WTC11 (cell line): ENCODE measurements at places on chromosomes 2 and 18. TPM values are rescaled to one million over a fixed set of nuclear protein-coding genes. Genes with fewer than 3 reads are reported as not detected.

IL1RN gene
- total RNA-seq, result not detected in 3 replicates

ARHGAP25 gene
- total RNA-seq, result 2.6 to 3.4 TPM (median 2.9 TPM) in 3 replicates

ADRA2B gene
- 4.7 to 6.3 TPM (median 5.8 TPM) in 3 replicates for total RNA-seq

NEU2 gene
- total RNA-seq, result not detected in 3 replicates

OR6B2 gene
- not detected in 3 replicates for total RNA-seq

ERFE gene
- 4.5 to 6.3 TPM (median 6.0 TPM) in 3 replicates for total RNA-seq

SNORC gene
- 2.8 to 3.4 TPM (median 3.4 TPM) in 3 replicates for total RNA-seq

GRCh38 chr2:197198890-197199289 is 111.7 kb downstream of the ANKRD44 start:
- DNase-seq, result no peak
- H3K27ac ChIP-seq, result no peak overlapping the region
- 0 out of 2 replicates have a peak, but pooled peaks cover 7% of the 10 kb centered on the region for H3K4me1 ChIP-seq
- no peak overlapping the region for H3K4me3 ChIP-seq
- no peaks in the 10 kb centered on the region for H3K36me3 ChIP-seq

GRCh38 chr2:226118471-226119429 is 680.9 kb downstream of the IRS1 start:
- no peaks in the 10 kb centered on the region; the same call in 1 of the 2 replicates for H3K27me3 ChIP-seq
- H3K27ac ChIP-seq, result no peak overlapping the region; the same call in 1 of the 2 replicates
- H3K4me3 ChIP-seq, result no peak overlapping the region
- peaks cover 51% of the 10 kb centered on the region for H3K4me1 ChIP-seq

DNA sequence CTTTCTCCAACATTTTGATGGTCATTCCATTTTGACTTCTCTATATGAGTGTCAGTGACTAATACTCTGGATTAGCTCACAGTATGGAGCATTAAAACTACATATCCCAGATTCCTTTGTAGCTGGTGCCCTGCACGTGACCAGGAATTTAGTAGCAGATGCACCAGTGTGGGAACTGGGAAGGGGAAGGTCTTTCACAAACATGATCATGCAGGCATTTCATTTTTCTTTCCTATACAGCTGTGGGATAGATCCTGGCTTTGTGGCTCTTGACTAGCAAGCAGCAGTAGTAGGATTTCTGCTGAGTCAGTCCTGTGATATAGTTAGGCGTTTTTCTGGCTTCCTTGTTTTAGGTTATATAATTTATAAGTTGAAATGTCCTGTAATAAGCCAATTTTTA is 971.0 kb upstream of the CDH2 start:
- H3K36me3 ChIP-seq, result no peaks in the 10 kb centered on the region
- H3K4me1 ChIP-seq, result peaks cover 12% of the 10 kb centered on the region
- H3K4me3 ChIP-seq, result no peak overlapping the region

DNA sequence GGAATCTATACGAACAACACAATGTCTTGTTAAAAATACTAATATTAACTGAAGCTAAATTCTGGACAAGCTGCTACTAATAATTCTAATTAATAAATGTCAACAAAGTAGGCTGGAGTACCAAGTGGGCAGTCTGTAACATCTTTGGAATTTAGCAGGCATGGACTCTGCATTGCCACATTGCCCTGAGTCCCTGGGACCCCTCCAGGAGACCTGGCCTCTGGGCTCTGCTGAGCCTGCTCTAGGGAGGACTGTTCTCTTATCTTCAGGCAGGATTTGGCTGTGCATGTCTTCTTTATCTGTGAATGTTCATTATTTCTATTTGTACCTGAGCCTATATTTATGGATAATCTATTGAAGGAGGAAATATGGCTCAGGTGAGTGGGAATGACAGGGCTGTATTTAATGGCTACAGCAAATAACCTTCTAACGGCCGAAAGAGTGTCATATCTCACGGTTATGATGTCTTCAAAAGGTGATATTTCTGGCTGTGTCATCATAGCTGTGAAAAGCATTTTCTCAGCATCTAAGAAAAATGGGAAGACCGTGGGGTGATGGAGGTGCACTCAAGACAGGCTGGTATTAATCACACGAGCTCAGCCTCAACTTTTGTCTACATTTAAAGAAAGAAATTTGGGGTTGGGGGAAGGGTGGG is 28.6 kb upstream of the SETBP1 start:
- no peak overlapping the region for H3K4me3 ChIP-seq
- no peaks in the 10 kb centered on the region for H3K36me3 ChIP-seq
- H3K4me1 ChIP-seq, result peaks cover 10% of the 10 kb centered on the region
- no peak overlapping the region for H3K27ac ChIP-seq

DNA sequence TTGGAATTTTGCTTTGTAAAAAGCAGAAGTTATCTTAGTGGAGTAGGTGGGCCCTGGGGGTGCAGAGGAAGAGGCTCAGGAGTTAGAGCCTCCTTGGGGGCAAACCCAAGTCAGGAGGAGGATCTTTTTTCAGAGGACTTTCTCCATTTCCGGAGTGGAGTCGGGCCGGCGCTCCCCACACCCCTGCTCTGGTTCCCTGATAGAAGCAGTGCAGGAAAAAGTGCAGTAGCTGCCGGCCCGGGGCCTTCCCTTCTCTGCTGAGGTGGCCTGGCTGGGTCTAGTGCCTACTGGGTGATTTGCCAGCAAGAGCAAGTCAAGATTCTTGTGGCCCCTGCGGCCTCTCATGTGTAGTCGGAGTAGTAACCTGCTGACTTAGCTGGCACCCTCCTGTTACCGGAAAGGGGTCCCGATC is 124.2 kb upstream of the HS6ST1 start:
- peaks cover 25% of the 10 kb centered on the region for H3K4me1 ChIP-seq
- H3K4me3 ChIP-seq, result no peak overlapping the region
- H3K27me3 ChIP-seq, result no peaks in the 10 kb centered on the region
- peak overlapping the region; percentile 81 for H3K27ac ChIP-seq

- no peak for DNase-seq
- H3K27ac ChIP-seq, result no peak overlapping the region
These were observed 117.8 kb downstream of the CTIF start for GRCh38 chr18:48656582-48656981.

GRCh38 chr2:146576339-146577111 is 1268.3 kb upstream of the ACVR2A start:
- no peak for DNase-seq
- H3K27ac ChIP-seq, result peak overlapping the region; percentile 81; the same call in 1 of the 2 replicates
- H3K36me3 ChIP-seq, result no peaks in the 10 kb centered on the region
- H3K4me1 ChIP-seq, result peaks cover 35% of the 10 kb centered on the region

DNA sequence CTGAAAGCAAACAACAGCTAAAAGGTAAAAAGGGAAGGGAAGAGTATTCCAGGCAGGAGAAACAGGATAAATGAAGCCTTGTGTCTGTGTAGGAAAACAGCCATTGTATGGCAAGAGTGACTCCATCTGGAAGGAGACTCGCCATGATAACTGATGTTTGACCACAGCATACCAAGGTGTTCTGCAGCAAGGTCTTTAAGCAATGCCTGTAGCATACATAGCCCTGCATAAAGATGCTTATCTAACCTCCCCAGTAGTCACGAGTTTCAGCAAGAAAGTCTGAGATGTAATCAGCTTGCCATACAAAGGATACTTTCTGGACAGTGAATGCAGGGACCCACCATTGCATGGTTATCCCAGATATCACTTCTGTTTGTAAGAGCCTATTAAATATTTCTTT is 11.9 kb upstream of the CCNT2 start:
- peaks cover 4% of the 10 kb centered on the region; the same call in 1 of the 2 replicates for H3K36me3 ChIP-seq
- DNase-seq, result no peak
- no peaks in the 10 kb centered on the region for H3K27me3 ChIP-seq
- no peaks in the 10 kb centered on the region for H3K4me1 ChIP-seq

- peaks cover 5% of the 10 kb centered on the region for H3K4me1 ChIP-seq
- H3K4me3 ChIP-seq, result no peak overlapping the region
- H3K36me3 ChIP-seq, result no peaks in the 10 kb centered on the region
- no peak overlapping the region for H3K27ac ChIP-seq
- DNase-seq, result no peak
- no peaks in the 10 kb centered on the region for H3K27me3 ChIP-seq
These were observed 171.0 kb downstream of the ZBTB7C start for GRCh38 chr18:48238206-48238605.

GRCh38 chr2:65232636-65233035 is 5.0 kb downstream of the ACTR2 start:
- H3K27ac ChIP-seq, result no peak overlapping the region
- peaks cover 5% of the 10 kb centered on the region for H3K4me1 ChIP-seq
- no peaks in the 10 kb centered on the region for H3K27me3 ChIP-seq
- 0 out of 2 replicates have a peak, but pooled peaks cover 2% of the 10 kb centered on the region for H3K36me3 ChIP-seq
